NCI-H1092 treated with DMSO at 0.1 percent for 48 hours (cell line): ENCODE measurements at places on chromosomes 3 and 15.
A peak's percentile ranks its signal among the peaks of the same experiment; 100 is the strongest.

DNA sequence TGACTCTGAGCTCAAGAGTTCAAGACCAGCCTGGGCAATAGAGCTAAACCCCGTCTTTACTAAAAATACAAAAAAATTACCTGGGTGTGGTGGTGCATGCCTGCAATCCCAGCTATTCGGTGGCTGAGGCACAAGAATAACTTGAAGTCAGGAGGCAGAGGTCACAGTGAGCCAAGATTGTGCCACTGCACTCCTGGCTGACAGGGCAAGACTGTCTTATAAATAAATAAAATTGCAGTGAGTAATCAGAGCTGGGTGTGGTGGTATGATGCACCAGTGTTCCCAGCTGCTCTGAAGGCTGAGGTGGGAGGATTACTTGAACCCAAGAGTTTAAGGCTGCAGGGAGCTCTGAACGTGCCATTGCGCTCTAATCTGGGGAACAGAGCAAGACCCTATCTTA, 55.9 kb upstream of the GCNT3 start:
- DNase-seq, result no peak

GRCh38 chr3:30069056-30069455, 537.3 kb upstream of the TGFBR2 start:
- no peak for DNase-seq

DNA sequence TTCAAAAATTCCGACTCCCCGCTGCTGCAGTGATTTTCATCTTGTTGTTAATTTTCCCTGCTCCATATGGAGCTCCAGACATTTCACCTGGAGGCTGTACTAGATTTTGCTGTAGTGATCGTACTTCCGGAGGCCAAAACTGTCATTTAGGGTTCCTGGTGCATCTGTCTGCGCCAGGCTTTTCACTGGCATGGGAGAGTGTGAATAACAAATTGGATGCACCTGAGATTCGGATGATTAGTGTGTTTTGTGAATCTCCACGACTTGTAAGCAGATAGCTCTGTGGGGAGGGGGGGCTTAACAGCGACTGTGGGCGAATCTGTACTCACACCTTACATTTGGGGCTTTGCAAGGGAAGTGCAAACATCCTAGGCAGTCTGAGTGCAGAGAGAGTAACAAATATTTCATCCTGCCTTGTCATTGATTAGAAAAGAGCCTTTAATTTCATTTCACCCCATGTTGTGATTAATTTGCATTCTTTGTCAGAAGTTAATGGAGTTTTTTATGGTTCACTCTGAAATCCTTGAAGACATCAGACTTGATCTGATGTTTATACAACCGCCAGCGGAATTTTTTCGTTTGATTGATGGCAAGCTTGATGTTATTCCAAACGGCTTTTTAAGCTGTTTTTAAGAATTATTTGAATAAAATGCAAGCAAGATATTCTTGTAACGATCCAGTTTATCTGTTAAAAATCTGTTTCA, 92.5 kb upstream of the SKOR1 start:
- no peak for DNase-seq

- no peak for DNase-seq
Measured at GRCh38 chr15:42707873-42708544, 28.9 kb downstream of the CDAN1 start.

DNA sequence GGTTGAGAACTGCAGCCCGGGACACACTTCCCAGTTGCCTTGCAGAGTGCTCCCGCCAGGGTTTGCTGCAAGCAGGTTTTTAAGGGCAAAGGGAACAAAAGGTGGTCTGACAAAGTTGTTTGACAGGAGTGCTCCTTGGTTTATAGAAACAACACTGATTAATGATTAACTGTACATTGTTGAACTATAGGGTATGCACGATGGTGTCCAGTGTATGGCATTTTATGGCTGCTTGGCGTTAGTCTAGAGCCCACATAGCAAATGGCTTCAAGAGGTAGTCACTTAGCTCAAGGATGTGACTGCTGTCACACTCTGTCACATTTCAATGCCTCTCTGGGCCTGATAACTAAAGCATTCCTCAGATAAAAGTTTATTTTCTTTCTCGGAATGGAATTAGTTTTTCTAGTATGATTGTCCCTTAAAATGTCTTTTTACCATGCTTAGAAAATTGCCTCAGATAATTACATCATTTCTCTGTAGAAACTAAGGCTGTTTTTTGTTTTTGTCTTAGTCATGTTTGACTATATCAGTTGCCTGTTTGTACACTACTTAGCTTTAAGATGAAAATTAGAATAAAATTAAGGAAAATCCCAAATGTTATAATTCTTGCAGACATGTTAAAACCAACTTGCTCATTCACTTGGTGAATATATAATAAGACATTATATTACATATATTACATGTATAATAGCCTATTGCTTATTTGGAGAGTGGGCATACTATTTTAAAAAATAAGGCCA, 61.3 kb upstream of the GATM start:
- DNase-seq, result no peak

GRCh38 chr15:38864827-38865581, 300.4 kb upstream of the RASGRP1 start:
- DNase-seq, result no peak

DNA sequence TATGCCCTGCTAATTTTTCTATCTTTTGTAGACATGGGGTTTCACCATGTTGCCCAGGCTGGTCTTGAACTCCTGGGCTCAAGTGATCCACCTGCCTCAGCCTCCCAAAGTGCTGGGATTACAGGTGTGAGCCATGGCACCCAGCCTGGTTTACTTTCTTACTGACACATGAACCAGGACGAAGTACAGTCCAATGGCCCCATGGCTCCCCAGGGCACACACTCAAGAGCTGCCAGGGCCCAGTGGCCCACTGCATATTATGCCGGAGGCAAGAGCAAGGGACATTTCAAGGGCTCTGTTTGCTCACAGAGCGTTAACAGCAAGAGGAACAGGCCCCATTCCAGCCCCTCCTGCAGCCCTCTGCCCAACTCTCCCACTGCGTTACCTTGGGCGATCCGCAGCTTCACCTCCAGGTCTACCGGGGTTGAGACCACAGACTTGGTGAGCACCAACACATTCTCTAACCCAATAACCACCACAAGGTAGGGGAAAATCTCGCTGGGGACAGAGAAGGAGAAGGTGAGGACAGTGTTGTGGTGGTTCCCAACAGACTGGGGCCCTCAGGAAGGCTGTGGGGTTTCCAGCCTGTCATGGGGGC, 42.8 kb downstream of the PTPN23 start:
- no peak for DNase-seq

GRCh38 chr3:170102431-170102830, 64.6 kb downstream of the GPR160 start:
- DNase-seq, result no peak

DNA sequence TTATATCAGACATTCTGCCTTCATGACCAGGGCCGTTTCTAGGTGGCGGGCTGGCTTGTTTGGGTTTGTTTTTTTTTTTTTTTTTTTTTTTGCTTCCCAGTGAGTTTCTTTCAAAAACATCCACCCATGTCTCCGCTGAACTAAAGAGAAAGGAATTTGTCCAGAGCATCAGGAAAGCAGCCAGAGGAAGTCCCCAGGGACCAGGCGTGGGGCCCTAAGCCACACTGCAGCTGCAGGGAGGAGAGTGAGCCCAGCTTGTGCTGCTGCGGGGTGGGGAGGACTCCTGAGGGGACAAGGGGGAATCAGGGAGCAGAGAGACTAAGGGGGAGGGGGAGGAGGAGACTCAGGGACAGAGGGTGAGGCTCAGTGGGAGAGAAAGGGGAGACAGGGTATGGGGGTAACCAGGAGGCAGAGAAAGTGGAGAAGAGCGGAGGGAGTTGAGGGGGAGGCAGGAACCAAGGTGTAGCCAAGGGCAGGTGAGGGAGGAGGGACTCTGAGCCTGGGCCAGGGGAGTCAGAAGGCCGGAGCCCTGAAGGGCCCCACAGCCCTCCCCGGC, 49.5 kb downstream of the CYP11A1 start:
- peak; percentile 82 for DNase-seq
